ENCODE measurements at places on chromosomes 11 and 22.

- DNase-seq, result no peak
Measured at GRCh38 chr22:37740455-37741311, 43.8 kb downstream of the TRIOBP start.

DNA sequence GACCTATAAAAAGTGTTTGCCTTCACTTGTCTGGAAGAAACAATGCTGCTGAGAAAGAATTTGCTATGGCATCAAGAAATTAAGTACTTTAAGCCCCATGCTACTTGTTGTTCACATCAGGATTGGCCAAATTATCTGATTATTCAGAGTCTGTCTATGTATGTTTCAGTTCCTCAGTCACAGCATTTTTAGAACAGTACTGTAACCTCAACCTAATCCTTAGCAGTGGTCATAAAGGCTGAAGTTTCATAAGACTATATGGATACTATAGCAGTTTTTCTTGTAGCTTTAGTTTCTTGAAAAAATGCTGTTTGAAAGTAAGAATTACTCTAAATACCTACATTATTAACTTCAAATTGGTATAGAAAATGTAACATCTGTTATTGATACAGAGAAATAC lies 153.9 kb downstream of the INSC start:
- DNase-seq, result no peak

DNA sequence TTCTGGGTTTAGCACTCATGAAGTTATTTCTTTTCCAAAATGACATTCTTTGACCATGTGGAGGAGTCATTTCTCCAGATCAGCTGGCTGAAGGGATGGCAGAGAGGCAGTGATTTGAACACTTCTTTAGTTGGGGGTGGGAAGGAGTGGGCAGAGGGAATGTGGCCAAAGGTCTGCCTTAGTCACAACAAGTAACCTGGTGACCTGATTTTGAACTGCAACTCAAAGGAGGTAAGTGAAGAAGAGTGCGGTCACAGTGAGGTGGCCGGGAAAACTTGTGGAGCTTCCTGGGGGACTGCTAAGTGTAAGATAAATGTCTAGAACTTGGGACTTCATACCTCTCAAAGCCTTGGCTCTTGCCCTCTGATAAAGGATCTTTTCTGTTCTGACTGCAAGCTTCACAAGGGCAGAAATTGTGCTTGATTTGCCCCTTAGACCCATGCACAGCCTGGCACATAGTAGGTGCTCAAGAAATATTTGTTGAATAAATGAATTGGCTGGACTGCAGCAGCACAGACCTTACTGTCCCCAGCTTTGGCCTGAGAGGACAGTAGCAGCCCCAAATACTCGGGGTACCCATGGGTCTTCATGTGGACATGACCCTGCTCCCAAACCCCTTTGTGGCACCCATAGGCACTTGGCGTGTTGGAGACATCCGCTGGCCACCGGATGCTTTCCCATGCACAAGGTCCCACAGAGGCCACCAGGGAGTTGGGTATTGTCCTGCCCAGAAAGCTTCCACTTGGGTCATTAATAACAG lies 99.0 kb upstream of the ALX4 start:
- DNase-seq, result no peak

GRCh38 chr22:35739076-35739930 lies 21.6 kb downstream of the APOL5 start:
- DNase-seq, result no peak

GRCh38 chr22:24201681-24202614 lies 20.7 kb downstream of the SUSD2 start:
- no peak for DNase-seq

GRCh38 chr22:36292823-36293530 lies 40.0 kb downstream of the APOL1 start:
- no peak for DNase-seq

DNA sequence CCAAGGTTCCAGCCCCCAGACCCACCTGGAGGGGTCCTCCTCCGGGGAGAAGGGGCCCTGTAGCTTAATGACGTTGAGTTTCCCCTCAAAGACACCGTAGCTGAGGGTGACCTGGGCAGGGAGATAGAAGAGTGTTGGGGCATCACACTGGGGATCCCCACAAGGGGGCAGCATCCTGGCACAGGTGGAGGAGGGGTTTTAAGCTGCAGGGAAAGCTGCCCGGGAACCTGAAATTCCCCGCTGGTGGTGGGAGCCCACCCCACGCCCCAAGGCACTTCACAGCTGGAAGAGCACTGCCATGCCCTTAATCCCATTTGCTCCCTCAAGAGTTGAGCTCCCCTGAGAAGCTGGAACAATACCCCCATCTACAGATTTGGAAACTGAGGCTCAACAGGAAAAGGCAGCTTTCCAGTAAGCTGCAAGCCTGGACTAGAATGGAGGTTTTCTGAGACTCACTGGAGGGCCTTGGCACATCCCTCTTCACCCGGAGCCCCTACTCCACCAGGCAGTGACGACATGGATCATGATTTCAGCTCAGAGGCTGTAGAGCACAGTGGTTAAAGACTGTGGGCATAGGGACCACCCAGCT lies 13.7 kb downstream of the MFNG start:
- DNase-seq, result peak; percentile 49

- DNase-seq, result peak; percentile 16
Measured at GRCh38 chr11:45145379-45146071, 914 bp upstream of the PRDM11 start.

- DNase-seq, result no peak
Measured at GRCh38 chr11:12754582-12755234, 80.5 kb downstream of the TEAD1 start.

- no peak for DNase-seq
Measured at GRCh38 chr11:128719556-128719824, 25.6 kb downstream of the FLI1 start.

- no peak for DNase-seq
Measured at GRCh38 chr11:63592975-63593395, 21.2 kb downstream of the PLAAT3 start.

DNA sequence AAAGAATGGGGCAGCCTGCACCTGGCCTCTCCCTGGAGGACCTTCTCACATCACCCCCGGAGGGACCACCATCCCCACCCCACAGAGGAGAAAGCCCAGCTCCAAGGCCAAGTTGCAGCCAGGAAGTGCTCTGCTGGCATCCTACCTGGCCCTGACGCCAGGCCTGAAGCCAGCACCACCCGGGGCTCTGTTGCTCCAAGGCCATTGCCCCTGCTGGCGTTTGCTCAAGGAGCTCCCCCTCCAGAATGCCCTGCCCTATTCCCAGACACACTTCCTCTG lies 10.2 kb downstream of the RTN4R start:
- DNase-seq, result no peak

DNA sequence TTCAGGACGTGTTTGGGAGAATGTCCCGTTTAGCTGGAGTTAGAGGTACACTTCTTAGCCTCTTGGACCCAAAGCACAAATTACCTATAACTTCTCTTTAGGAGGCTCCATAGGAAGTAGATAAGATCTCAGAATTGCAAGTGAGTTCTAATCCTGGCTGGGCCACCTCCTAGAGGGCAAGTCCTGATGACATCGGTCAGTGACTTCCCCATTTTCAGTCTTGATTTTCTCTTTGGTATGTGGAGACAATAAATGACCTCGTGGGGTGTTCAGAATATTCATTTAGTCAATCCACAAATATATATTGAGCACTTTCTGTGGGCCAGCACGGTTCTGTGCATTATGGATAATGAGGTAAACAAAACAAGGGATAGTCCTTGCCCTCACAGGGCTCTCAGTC lies 208.6 kb downstream of the CWF19L2 start:
- DNase-seq, result no peak

DNA sequence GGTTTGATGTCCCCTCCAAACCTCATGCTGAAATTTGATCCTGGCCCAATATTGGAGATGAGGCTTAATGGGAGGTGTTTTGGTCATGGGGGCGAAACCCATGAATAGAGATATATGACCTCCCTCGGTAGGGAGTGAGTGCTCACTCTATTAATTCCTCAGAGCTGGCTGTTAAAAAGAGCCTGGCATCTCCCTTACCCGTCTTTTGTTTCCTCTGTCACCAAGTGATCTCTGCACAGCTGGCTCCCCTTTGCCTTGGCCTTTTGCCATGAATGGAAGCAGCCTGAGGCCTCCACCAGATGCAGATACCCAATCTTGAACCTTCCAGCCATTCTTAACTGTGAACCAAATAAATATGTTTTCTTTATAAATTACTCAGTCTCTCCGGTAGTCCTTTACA lies 4.5 kb upstream of the CCDC81 start:
- no peak for DNase-seq

GRCh38 chr11:5596607-5597201 lies at the start of gene TRIM6:
Gene TRIM6 (plus strand): TSS chr11:5596637. CDS start chr11:5596898, 261 bp downstream.
- peak; percentile 8 for DNase-seq

- no peak for DNase-seq
Measured at GRCh38 chr11:67691149-67691548, 16.7 kb upstream of the ALDH3B2 start.

- peak; percentile 61 for DNase-seq
Measured at GRCh38 chr22:44351685-44352377, 39.1 kb upstream of the SHISAL1 start.

- DNase-seq, result no peak
Measured at GRCh38 chr22:23047742-23048141, 22.6 kb upstream of the GNAZ start.

DNA sequence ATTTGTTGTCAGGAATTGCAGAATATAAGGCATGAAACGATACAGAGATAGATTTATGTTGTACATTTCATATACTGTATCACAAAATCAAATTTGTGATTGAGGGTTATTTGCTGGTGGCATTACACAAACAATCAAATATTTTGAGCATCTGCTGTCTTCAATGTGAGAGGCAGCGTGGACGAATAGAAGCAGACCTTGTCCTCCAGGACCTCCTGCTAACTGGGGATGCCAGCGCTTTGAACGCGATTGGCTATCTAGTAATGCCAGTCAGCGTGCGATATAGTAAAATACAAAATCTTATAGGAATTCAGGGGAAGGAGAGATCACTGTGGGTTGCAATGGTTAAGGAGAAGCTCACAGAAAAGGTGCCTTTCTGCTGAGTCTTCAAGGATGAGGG lies 631 bp upstream of the SNX19 start:
- no peak for DNase-seq

GRCh38 chr22:38860283-38861169 lies 11.5 kb downstream of the CBX6 start:
- no peak for DNase-seq

- no peak for DNase-seq
Measured at GRCh38 chr11:27882066-27882697, 181.9 kb upstream of the BDNF start.

GRCh38 chr22:49935561-49935960 lies 17.1 kb downstream of the CRELD2 start:
- DNase-seq, result peak; percentile 47

GRCh38 chr11:5605849-5606248 lies 9.4 kb downstream of the TRIM6 start:
- no peak for DNase-seq

DNA sequence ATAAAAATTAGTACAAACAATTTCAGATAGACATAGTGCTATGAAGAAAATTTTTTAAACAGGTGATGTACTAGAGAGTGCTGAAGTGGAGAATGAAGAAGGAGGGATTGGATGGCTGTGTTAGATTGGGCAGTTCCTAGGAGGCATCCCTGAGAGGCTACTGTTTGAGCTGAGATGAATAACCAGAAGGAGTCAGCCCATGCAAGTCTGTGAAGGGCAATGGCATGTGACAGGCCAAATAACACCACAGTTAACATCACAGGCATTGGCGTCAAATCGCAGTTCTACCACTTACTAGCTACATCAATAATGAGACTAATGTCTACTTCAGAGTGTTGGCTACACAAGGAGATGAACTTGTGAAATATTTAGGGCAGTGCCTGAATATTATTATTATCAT lies 35.4 kb downstream of the HORMAD2 start:
- no peak for DNase-seq

DNA sequence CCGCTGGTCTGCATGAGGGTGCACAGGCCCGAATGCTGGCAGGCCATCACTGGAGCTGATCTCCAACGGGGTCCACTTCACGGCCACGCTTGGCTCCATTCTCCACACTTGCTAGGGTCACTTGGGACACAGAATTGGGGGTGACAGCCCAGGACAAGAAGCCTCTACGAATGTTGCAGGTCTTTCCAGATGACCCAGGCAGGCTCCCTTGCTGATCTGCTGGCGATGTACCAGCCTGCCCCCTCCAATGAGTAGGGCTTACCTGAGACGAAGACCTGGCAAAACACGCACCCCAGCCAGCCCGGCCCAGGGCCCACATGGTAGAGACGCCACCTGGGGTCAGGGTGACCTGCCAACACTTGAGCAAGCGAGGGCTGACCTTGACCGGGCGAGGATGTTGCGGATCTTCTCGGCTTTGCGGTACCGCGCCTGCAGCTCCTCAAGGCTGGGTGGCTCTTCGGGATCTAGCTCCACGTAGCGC lies 44.9 kb downstream of the C11orf58 start:
- no peak for DNase-seq

DNA sequence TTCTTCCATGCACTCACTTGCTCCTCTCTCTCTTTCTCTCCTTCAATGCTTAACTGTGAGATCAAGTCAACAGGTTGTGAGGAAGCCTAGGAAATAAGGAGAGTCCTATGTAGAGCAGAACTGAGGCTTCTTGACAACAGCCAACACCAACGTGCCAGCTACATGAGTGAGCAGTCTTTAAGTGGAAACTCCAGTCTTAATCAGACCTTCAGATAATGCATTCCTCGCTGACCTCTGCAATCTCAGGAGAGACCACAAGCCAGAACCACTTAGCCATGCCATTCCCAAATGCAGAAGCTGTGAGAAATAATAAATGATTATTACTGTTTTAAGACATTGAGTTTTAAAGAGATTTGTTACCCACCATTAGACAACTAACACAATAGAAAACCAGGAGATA lies 6.1 kb upstream of the TEAD1 start:
- DNase-seq, result no peak

- DNase-seq, result no peak
Measured at GRCh38 chr11:44065161-44065661, 859 bp upstream of the ACCS start.

- DNase-seq, result no peak
Measured at GRCh38 chr11:67034350-67034749, 11.4 kb downstream of the SYT12 start.

- no peak for DNase-seq
Measured at GRCh38 chr11:96055706-96056387, 131.9 kb upstream of the MTMR2 start.

DNA sequence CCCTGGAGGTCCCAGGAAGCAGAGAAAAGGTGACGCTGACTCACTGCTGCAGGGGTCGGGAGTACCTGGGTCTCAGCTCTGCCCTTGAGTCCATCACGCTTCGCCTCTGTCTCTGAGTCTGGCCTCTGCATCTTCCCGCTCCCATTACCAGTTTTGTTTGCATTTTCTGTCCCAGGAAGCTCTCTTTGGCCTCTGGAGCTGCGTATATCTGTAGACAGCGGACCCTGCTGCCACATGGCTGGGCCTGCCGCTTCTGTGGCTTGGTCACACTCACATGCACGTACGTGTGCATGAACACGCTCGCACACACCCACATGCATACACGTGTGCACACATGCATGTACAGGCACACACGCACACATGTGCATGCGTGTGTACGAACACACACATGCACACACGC lies 20.8 kb upstream of the APOBEC3A start:
- DNase-seq, result no peak

DNA sequence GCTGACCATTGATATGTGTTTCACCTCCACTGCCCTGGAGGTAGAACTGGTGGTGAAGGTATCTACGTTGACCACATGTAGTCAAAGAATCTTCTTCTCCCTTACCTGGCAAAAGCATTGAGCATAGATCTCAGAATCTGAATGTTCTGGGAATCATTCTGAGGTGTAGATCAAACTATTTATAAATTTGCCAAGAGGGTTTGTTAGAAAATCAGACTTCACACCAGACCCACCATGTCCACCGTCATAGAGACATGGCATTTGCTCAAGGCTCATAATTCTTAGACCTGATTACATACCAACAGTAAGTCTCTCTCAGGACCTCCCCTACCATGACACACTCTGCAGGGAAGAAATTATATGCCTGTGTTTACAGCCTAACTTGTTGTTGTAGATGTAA lies at the start of gene OR8B2:
Gene OR8B2 (minus strand): TSS at position 101 of the 400 bp plus-strand sequence. CDS start 1,156 bp downstream, outside the sequence.
- DNase-seq, result no peak
